Omental fat pad (tissue), 4 donors: ENCODE measurements at places on chromosomes 4 and X.

DNA sequence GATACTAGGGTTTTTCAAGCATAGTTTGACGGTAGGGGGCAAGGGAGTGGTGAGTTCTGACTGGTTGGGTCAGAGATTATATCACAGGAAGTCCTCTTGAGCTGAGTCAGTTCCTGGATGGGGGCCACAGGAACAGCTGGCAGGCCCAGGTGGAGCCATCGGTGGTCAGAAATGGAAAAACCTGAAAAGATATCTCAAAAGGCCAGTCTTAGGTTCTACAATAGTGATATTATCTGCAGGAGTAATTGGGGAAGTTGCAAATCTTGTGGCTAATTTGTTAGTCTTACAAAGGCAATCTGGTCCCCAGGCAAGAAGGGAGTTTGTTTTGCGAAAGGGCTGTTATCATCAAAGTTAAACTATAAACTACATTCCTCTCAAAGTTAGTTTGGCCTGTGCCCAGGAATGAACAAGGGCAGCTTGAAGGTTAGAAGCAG, 159.3 kb downstream of the PTCHD1 start:
- no peak for DNase-seq

GRCh38 chr4:81786063-81786763, 314.5 kb upstream of the RASGEF1B start:
- DNase-seq = no peak

DNA sequence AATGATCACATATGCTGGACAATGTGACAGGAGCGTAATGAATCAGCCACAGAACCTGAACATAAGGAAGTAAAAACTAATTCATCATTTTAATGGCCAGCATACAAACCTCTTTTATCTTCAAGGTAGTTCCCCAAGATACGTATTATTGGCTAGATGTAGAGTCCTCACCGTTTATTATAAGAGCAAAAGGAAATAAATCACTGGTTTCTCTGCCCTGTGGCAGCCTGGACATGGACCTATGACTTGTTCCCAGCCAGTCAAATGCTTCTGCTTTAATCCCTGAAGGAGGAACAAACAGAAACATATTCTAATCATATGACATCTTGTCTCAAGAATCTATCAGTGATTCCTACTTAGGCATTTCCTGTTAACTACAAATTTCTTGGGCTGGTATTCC, 86.8 kb upstream of the FAM241A start:
- no peak for DNase-seq

- DNase-seq = no peak
These were observed 123.5 kb upstream of the BMPR1B start for GRCh38 chr4:94634271-94634670.

DNA sequence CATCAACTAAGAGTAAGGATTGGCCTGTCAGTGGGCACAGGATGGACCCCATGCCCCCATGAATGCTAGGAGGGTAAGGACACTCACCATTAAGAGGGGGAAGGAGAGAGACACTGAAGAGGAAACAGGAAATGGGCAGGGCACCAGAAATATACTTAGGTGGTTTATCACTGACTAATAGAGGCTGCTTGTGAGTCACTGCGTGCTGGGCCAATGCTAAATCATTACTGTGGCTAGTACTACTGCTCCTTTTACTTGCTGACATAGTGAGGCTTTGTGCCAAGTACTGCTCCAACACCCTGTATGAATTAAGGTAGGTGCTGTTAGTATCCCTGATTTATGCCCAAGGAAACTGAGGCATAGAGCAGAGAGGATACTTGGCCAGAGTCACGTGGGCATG, 130.4 kb upstream of the FRMPD4 start:
- DNase-seq = no peak

GRCh38 chr4:74230902-74231499, 73.1 kb downstream of the MTHFD2L start:
- no peak for DNase-seq

DNA sequence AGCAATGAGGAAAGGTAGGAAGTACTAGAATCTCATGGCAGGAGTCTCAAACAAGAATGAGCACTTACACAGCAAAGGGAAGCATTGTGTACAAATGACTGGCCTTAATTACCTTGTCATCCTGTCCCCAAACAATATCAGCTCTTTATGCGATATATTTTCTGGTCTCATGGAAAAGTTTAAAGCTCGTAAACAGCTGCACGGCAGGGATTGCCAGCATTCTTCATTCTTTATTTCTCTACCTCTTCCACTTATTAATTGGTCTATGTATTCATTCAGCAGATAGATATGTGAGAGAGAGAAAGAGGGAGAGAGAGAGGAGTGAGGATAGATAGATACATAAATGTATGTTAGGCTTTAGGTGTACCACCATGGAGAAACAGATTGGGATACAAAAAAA, 155.8 kb upstream of the FAT4 start:
- DNase-seq = no peak

- no peak for DNase-seq
These were observed 33.8 kb upstream of the NAP1L5 start for GRCh38 chr4:88731381-88731780.

GRCh38 chr4:56698329-56698728, 17.2 kb upstream of the HOPX start:
- no peak for DNase-seq

DNA sequence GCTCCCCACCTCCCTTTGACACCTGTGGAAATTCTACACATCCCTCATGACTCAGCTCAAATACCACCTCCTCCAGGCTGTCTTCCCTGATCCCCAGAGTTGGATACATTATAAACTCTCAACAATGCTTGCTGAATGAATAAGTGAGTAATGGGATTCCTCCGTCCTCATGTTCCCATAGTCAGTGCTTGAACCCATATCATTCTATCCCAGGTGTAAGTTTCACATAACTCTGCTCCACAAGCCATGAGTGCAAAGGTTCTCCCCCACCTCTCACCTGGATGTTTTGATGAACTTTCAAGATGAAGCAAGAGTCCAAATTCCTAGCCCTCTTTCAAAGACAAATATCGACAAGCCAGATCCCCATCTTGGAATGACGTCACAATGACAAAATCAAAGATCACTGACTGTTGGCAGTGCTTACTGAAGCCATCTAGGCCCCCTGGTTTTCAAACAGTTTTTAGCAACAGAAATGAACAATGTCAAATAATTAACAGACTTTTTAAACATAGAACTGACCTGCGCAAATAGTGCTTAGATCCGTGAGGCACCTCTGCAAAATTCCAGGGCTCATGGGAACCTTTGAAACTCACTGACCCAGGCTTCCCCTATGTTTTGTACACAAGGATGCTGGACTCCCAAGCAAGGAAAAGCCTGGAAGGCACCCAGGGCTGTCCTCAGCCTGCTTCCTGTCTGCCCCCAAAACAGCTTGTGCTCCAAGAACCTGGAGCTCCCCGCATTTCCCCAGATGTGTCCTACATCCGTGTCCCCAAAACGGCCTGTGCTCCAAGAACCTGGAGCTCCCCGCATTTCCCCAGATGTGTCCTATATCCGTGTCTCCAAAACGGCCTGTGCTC, 4.0 kb downstream of the SLC2A9 start:
- DNase-seq = no peak

- no peak for DNase-seq
These were observed 63.7 kb upstream of the CAMK2D start for GRCh38 chr4:113825272-113825671.

- DNase-seq = no peak
These were observed 232.4 kb downstream of the MAML3 start for GRCh38 chr4:139921429-139922184.

DNA sequence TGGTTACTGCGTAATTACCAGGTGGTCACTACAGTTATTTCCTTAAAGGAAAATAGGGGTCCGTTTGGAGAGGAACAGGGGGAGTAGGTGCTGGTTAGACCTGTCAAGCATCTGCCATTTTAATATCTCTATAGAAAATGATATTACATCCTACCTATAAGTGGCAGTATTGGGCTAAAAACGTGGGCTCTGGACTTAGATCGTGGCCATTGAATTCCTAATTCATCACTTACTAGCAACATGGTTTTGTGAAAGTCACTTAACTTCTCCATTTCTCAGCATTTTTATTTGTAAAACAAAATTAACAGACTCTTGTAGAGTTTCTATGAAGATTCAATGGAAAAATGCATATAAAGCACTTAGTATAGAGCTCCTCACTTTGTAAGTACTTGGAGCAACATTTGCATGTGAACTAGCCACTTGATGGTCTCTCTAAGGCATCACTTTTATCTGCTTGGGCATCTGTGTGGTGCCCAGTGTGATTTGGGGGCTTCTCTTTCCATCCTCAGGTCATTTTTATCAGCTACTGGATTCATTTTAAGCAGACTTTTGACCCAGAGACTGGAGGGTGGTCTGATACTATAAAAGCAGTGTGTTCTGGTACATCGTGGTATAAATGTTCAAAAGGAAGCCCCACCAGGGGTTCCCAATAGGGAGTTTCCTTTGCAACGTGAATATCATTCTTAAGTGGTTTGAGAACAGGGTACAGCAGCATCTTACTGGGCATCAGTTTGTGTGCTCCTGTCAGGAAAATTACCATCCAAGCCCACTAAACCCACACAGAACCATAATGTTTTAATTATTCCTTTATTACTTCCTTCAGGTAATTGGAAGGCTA, 42.7 kb upstream of the RASSF6 start:
- DNase-seq = no peak

DNA sequence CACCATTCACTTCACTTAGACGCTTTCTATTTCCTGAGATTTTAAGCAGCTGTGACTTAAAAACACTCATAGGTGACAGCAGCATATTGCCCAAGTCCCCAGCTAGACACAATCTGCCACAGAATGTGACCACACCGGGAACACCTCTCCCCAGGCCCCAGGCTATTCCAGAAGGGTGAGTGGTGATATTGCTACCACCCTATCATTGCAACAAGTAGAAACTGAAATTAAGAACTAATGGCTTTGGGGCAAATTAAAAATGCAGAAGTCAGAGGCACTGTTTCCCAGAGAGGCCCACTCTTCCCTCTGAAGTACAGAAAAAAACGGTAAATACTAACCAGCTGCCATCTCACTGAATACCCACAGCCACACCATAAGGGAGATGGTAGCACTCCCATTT, 35.0 kb downstream of the QDPR start:
- no peak for DNase-seq

DNA sequence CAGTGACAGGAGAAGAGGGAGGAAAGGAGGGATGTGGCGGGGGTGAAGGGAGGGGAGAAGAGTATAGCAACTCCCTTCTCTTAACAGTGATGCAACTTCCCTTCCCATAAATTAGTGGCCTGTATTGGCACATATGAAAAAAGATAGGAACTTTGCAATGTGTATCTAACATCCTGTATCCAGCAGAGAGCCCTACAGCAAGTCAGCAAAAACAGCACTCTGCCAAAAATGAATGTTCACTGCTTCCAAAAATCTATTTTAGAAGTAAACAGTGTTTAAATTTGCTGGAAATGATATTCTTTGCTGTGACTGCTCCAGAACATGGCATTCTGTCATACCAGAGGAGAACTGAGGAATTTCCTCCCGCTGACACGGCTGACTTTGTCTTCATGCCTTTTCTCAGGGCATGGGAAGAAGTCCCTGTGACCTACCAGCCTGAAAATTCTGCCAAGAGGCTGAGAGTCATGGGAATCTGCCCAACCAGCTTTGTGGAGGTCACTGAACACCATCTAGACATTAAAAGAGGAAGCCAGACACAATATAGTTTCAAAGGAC, 343.4 kb upstream of the RASGEF1B start:
- no peak for DNase-seq

GRCh38 chr4:10856271-10856782, 171.8 kb upstream of the CLNK start:
- no peak for DNase-seq

DNA sequence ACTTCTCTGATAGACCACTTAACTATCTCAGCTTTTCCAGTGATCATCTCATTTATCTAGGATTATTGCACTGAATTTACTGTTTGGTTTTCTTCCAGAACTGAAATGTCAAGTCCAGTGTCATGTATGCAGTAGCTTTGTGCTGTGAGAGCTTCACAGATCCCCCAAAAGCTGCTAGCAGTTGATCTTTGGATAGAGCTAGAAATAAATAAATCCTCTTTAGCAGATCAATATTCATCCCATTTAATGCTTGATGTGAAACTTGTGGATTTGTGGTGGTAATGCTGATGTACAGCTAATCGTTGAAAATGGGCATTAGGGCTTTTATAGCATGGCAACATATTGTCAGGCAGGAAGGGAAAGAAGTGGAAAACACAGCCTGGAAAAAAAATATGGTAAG, 509.6 kb upstream of the FAM241A start:
- no peak for DNase-seq

DNA sequence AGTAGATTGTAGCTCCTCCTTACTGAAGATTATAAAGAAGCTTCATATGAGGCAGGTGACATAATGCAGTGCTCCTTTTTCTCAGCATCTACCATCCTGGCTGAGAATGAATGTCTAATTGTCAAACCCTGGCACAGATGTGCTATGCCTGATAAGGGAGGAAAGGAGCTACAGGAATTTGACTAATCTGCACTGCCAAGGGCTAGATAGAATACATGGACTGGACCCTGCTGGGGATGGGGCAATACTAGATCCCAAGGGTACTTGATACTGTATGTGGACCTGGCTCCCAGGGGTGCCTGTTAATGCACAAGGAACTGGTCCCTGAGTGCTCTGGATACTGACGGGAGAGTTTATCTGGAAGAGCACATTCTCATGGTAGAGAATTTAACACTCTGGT, 362.2 kb upstream of the EMCN start:
- no peak for DNase-seq

- DNase-seq = no peak
These were observed 20.7 kb downstream of the TAPT1 start for GRCh38 chr4:16205298-16206164.

DNA sequence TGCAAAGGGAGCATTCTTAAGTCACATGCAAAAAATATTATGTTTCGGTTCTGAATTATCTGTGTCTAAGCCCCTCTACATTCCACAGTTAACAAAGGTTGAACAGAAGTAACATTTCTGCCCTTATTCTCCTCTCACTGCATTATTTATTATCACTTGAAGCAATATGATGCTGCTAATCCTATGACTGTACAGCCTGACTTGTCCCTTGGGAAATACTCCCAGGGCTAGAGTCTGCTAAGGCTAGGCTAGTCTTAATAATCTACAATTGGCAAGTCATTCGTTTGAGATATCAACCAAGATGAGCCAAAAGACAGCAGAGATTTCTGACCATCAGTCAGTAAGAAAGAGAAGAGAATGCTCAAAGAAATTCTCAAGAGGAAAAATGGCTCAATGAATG, 226.9 kb upstream of the HCCS start:
- no peak for DNase-seq
